Right renal pelvis (tissue), 4 donors: ENCODE measurements at places on chromosomes 5 and 9.

DNA sequence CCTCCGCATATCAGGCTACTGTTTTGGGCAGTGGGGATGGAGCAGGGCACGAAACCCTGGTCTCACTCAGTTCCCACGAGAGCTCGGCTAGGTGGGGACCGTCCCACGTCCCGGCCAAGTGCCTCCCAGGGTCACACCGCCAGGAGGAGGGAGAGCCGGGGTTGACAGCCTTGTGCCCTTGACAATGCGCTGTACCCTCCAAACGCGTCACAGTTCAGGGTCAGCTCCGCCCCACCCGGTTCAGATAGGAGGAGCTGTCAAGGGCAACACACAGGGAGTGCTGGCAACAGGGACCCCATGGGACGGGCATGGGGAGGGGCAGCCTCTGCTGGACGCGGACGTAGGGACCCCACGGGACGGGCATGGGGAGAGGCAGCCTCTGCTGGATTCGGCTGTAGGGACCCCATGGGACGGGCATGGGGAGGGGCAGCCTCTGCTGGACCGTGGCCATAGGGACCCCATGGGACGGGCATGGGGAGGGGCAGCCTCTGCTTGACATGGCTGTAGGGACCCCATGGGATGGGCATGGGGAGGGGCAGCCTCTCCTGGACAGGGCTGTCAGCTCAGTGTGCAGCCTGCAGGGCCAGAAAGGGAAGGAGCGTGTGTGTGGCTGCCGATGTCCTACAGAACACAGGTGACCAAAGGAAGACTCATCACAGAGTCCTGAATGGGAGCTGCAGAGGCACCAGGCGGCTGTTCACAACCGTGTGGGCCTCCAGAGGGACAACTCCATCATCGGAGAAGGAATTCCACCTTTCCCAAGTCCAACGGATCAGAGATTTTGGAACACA lies 29.4 kb downstream of the PNPLA7 start:
- no peak for DNase-seq

DNA sequence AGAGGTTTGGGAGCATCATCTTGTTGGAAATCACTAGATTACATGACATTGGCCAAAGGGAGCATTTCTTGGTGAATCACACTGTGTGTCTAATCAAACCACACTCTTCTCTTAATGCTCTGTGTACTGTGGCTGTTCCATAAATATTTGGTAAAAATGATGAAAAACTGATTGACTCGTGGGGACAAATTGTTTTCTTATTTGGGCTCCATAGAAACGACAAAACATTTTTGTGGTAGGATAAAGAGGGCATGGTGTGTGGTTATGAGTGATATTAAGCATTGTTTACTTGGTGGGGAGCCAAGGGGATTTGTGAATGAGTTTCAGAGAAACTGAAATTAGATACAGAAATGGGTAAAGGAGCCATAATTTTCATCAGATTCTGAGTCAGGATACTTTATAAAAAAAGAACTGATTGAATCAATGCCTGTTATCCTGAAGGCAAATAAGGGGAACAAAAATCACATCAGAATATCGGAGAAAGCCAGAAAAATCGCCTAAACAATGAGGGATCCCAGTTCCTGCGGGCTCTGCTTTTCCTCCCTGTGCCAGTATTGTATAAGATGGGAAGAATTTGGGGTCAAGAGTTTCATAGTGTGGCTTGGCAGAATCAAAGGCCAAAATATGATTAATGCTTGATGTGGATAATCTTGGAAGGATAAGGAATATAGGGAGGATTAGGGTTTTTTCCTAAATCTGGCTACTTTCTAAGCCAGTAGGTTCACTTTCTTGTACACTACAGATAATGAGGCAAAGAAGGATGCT lies 33.3 kb downstream of the FBXL7 start:
- DNase-seq = no peak

DNA sequence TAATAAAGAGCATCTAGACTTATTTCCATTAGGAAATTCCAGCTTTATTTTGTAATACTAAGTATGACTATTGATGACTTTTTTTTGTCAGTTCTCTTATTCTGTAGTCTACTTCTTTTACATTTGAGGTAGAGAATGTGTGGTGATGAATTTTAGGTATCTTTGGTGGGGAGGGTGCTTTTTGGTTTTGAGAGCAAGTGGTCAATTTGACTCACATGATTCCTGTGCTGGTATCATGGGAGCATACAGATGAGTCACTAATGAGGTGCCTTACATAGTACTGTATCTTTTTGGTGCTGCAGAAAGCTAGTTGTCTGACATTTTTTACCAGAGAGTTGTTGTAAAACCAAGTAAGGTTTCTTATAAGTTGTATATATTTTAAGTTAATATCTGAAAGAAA lies 35.3 kb downstream of the ERBIN start:
- DNase-seq = no peak

DNA sequence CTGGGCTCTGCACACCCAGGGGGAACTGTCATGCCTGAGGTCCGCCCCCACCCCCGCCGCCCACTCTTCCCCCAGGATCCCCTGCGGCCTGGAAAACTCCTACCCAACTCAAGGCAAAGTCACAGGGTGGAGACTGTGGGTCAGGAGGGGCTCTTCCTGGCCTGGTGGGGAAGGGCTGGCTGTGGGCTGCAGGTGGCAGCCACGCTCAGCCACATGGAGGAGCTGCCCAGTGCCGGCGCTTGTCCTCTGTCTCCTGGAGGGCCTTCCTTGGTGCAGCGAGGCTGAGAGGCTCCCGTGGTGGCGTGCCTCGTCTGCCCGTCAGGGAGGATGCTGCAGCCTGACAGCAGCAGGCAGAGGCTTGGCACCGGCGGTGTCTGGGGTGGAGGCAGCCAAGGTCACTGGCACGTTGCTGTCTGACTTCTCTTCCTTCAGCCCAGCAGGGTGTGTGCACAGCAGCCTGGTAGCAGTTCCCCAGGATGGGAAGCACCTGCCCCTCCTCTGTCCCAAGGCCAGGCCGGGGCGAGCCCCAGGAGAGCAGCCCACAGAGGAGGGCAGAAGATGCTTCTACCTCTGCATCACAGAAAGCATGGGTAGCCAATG lies 78.1 kb downstream of the ADAMTS2 start:
- no peak for DNase-seq

DNA sequence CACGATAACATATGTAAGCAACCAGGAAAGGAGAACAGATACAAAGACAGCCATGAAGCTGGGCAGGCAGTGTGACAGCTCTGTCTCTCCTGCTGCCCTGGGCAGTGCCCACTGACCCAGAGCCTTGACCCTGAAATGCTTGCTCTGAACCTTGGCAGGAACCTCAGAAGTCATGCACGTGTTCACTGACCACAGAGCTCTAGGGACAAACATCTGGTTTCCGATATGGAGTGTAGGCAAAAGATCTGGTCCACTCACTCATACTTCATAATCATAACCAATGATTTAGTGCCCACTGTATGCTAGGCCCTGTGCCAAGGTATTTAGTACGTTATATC lies 102.6 kb downstream of the FSTL4 start:
- no peak for DNase-seq

DNA sequence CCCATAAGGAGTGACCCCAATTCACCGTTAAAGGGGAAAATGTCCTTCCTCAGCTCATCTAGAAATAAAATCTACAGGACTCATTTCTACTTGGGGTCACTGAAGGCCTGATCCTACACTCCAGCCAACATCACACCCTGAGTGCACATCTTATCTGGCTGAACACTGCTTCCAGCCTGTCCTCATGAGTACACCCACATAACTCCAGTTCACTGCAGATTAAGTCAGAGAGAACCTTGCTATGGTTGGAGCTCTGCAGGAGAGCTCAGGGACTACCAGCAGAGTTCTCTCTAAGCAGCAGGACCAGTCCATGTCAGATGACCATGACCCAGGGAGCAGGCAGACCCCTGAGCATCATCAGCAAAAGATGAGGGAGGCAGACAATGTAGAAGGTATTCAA lies 126.9 kb upstream of the MAP3K1 start:
- no peak for DNase-seq

- no peak for DNase-seq
Observed at GRCh38 chr9:116298878-116299391, 145.3 kb downstream of the PAPPA start.

GRCh38 chr9:71921190-71921814 lies 9.9 kb downstream of the C9orf85 start:
- DNase-seq = no peak

GRCh38 chr9:14741369-14741768 lies 18.8 kb upstream of the CER1 start:
- DNase-seq = no peak

GRCh38 chr5:44774279-44774880 lies 34.4 kb upstream of the MRPS30 start:
- DNase-seq = peak; percentile 12

- DNase-seq = no peak
Observed at GRCh38 chr5:101728933-101729332, 567.2 kb downstream of the SLCO4C1 start.

- no peak for DNase-seq
Observed at GRCh38 chr5:101717721-101718120, 578.4 kb downstream of the SLCO4C1 start.

- no peak for DNase-seq
Observed at GRCh38 chr9:130172858-130173665, 858 bp downstream of the NCS1 start.

- no peak for DNase-seq
Observed at GRCh38 chr5:119395080-119395836, 39.4 kb downstream of the TNFAIP8 start.

GRCh38 chr5:96628406-96628805 lies 33.8 kb upstream of the CAST start:
- no peak for DNase-seq

GRCh38 chr5:103546858-103547257 lies 15.7 kb downstream of the NUDT12 start:
- DNase-seq = no peak

GRCh38 chr5:80676706-80677105 lies 21.9 kb upstream of the DHFR start:
- no peak for DNase-seq

GRCh38 chr5:111143910-111144309 lies 51.8 kb downstream of the WDR36 start:
- DNase-seq = no peak

DNA sequence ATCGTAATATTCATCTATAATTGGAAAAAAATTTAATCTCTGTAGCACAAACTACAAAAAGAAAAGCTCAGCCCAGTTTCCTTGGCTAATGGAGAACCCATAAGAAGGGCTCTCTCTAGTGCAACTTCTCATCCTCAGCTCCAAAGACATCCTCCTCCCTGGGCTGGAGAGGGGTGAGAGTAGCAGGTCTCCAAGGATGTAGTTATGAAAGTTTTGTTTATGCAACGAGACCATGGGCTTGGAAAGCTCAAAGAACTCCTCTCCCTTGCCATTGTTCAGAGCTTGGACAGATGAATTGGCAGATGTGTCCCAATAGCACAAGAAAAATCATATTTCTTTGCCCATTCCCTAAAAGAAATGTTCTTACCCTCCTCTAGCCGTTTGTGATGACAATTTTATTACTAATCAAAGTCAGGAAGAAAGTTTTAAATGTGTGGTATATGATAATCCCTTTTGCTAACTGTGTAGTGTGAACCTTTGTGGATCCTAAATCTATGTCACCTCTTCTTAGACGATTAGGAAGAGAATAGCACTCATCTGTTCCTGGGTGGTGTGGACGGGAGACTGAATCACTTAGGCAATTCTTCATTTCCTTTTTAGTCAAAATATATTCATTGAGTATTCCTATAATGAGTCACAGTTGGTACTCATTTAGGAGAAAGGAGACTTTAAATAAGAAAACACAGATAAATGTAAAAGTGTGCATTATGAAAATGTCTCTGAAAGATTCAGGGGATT lies 52.2 kb downstream of the GARNL3 start:
- no peak for DNase-seq

GRCh38 chr9:123343443-123344191 lies 12.4 kb upstream of the CRB2 start:
- DNase-seq = no peak

- DNase-seq = no peak
Observed at GRCh38 chr5:43313854-43314457, 744 bp upstream of the HMGCS1 start.

- no peak for DNase-seq
Observed at GRCh38 chr5:124128867-124129266, 616.9 kb downstream of the CSNK1G3 start.

- no peak for DNase-seq
Observed at GRCh38 chr5:9197881-9198260, 348.0 kb downstream of the SEMA5A start.

GRCh38 chr5:94471521-94471920 lies 146.9 kb downstream of the KIAA0825 start:
- DNase-seq = no peak

DNA sequence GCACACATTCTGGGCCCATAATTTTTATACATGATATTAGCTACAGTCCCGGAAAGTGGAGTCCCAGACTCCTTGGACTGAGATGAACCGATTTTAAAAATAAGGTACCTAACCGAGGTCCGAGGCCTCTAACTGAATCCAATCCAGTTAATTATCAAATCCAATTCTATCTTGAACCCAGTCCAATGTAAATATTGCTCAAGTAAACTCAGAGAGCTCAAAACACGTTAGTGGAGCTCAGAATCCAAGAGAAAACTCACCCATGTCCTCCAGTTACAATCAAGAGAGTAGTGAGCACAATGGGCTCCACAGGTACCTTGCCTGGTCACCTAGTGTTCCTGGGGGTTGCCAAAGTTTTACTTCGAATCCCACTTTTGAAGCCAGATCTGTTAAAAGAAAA lies 37.9 kb upstream of the DIRAS2 start:
- no peak for DNase-seq

GRCh38 chr5:106601620-106602019 lies 1069.1 kb downstream of the EFNA5 start:
- DNase-seq = no peak

DNA sequence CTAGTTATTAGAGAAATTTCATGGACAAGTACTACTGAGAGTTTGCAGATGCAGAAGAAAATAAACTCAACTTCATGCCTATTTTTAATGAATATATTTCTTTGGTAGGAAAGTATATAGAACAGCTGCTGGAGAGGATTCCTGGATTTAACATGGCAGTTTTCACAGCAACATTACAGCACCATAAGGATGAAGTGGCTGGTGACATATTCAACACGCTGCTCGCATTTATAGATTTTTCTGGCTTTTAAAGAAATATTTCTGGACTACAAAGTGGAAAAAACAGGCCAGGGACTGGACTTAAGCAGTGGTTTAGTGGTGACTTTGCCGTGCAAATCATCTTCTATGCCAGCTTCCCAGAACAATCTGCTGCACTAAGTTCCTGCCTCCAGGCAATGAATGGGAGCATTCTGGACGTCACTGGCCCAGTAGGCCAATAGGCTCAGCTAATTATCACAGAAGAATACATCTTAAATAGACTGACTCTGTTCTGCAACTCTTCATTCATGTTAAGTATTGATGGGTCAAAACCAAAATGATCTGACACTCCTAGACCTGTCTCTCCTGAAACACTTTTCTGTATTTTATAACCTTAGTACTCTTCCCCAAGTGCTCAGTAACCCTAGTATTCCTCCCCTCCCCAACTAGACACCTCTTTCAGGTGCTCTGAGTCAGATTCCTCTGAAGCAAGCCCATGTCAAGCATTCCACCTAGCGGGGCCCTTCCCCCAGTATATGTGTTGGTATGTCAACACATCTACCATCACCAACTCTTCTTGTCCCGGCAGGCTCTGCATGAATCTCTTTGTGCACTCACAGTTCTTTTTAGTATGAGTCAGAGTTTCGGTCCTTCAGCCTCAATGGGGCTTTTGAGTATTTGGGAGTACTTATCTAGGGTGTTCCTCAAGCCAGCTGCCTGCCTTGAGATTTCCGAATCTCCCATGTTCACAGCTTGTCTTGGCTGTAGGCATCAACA lies 625.5 kb downstream of the CHSY3 start:
- no peak for DNase-seq
